RCC 7860 (cell line): ENCODE measurements at places on chromosomes 2 and 18.
A peak's percentile ranks its signal among the peaks of the same experiment; 100 is the strongest.

GRCh38 chr18:22737054-22737453 lies 196.1 kb upstream of the RBBP8 start:
- DNase-seq: no peak

GRCh38 chr2:204337638-204338037 lies 207.6 kb upstream of the PARD3B start:
- no peak for DNase-seq

GRCh38 chr2:20638646-20639430 lies 12.1 kb downstream of the HS1BP3 start:
- no peak for DNase-seq

GRCh38 chr18:28147674-28148171 lies 29.2 kb downstream of the CDH2 start:
- no peak for DNase-seq

DNA sequence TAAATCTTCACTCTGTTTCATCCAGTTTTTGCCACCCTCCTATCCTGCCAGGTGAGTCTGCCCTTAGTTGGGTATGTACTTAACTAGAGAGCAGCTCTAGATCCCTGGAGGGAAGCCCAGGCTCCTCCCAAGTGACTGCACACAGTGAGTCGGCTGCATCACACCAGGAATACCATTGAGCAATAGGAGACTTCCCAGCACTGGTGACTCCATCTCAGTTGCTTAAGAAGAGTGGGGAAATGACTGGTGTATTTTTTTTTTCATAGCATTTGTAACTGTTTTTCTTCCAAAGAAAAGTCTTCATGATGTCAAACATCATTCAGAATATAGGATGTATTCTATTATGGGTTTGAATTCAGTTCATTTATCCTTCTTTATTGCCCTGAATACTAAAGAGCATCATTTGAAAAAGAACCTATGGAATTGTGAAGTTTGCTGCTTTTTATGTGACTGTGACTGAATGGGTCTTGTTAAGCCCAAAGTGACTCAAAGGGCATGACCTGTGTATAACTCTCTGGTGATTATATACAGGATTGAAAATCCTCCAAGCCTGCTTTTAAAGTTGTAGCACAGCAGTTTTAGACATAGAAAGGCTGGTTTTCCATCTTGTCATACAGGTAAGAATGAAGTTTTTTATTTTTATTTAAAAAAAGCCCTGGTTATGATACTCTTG lies 84.3 kb downstream of the MAP3K20 start:
- DNase-seq: peak; percentile 85

DNA sequence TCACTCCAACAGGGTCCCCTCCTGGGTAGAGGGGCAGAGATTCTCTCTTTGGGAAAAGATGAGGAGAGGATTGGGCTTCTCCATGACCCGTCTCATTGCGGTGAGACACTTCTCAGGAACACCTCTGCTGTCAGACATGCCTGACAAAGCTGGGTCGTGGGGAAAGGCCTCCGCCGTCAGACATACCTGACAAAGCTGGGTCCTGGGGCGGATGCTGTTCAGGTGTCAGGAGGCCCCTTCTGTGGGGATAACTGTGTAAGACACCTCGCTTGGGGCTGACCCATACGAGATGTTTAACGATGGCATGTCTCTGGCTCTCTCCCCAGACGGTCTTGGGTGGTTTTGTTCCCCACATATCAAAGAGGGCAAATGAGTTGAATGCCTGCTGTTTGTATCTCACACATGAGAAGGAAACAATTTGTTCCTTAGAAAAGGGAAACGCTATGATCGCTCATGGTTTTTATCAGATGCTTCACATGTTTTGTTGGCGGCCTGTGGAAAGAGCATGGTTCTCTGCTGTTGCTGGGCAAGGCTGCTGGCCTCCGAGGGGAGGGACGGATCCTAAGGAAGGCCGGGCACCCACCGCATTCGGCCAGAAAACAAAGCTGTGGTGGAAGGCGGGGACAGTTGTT lies 40.8 kb upstream of the PXDN start:
- DNase-seq: no peak

GRCh38 chr2:225025917-225026571 lies 16.2 kb downstream of the DOCK10 start:
- peak; percentile 66 for DNase-seq

DNA sequence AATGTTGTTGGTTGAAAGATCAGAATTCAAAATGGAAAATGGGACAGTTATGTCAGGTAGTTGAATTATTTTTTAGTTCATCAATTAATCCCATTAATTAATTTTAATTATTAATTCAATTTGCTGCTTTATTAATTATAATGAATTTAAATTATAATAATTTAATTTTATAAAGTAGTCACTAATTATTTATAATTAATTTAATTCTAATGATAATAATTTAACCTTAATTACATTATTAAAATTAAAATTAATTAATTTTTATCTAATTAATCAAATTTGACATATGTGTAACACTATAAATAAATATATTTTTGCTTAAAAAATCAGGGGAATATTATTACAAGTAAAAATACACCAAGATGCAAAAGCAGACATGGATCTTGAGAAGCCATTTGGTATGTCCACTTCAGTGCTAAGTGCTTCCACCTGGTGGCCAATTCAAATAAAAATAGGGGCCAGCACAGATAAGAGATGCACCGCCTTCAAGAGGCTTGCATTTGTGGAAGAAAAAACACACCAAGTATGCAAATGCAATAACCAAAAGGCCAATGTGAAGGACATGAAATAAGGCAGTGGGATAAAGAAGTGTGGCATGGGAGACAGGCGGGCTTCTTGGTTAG lies 73.2 kb downstream of the MBP start:
- DNase-seq: peak; percentile 25

DNA sequence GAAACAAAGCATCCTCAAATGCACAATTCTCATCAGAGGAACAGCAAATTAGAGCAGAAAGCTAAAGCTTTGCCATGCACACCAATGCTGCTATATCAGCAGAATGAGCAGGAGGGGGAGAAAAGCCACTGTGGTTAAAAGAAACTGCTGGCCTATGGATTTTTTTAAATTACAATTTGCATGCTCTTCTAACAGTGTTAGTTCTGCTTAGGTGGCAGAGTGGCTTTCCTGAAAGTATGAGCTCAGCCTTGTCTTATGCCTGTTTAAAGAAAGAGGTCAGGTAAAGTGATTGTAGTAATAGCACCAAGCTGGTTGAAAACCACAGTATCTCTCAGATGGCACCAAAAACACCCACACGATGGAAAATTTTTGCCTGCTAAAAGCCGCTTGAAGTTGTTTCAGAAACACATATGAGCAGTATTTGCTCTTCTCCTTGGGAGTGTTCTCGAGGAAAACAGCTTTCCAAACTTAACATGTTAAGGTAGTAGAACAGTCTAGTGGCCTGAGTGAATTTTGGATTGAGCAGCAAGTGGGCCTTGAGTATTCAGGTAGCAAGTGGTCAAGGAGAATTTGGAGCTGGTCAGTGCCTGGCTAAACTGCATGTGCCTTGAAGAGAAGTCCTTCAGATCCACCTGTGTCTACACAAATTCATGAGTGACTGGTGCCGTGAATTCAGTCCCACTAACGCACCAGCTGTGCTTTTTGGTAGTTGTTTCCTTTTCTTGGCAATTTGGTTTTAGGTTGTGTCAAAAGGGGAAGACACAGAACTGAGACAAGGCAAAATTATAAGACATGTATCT lies 19.6 kb upstream of the NDUFV2 start:
- no peak for DNase-seq
